Kidney (tissue), 22 donors: ENCODE measurements at places on chromosomes 5 and 9. TPM values are rescaled to one million over a fixed set of nuclear protein-coding genes. Genes with fewer than 3 reads are reported as not detected.

GRCh38 chr9:118693645-118694044 is 675.6 kb downstream of the BRINP1 start:
- DNase-seq = peak; percentile 8

DNA sequence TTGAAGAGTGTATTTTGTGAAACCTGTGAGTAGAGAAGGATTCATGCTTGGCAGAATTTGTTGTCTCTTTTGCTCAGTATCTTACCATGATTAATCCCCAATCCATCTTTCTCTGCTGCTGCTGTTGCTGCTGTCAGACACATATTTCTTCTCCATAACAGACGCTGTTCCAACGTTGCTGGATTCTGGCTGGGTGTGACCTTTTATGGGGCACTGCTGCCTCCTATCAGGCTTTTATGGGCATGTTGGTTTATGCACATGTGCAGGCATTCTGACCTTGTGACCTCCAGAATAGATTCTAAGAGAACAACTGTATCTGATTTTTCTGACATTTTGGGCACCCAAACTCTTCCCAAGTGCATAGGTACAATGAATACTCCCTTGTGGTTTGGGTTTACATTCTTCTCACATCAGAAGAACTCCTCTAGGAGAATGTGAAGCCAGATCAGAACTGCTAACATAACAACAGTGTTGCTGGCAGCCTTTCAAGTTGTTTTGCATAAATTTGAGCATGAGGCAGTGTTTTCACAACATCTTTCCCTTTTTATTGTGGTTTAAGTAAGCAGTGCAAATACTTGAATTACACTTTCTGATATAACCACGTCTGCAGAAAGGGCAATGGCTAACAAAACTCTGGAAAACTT is 9.2 kb upstream of the ISL1 start:
- no peak for DNase-seq

NREP gene
- 37.0 TPM for polyA plus RNA-seq

KCNMB1 gene
- polyA plus RNA-seq = 2.1 TPM
